Daoy (cell line): ENCODE measurements at places on chromosomes 13 and 19. TPM values are rescaled to one million over a fixed set of nuclear protein-coding genes. Genes with fewer than 3 reads are reported as not detected.

- peak; percentile 10 for DNase-seq
Observed at GRCh38 chr13:27403203-27403678, 21.2 kb upstream of the GTF3A start.

- DNase-seq = no peak
Observed at GRCh38 chr19:50401605-50402450, 16.9 kb upstream of the SPIB start.

DNA sequence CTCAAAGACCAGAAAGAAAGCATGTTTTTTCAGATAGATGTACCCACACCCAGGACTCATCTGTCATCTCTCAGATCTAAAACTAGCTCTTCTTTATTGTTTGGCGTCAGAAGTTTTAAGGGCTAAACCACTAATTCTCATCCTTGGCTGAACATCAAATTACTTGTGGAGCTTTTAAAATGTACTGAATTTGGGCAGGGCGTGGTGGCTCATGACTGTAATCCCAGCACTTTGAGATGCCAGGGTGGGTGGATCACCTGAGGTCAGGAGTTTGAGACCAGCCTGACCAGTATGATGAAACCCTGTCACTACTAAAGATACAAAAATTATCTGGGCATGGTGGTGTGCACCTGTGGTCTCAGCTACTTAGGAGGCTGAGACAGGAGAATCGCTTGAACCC, 47.4 kb downstream of the RCBTB2 start:
- DNase-seq = no peak

DNA sequence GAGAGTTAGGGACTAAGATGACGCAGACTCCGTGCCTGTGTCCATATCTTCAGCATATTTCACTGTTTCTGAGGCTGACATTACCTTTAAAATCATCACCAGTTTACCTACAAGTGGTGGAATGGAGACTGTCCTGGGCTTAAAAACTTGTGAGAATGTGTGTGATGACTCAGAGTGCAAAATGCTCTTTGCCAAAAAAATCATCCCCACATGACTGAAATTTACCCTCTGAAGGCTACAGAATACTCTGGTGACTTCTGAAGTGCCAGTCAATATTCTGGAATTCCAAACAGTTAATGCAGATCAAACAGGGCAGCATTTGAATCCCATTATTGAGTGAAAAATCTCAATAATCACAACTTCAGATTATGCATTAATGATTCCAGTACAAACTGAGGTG, 901.4 kb downstream of the EFNB2 start:
- peak; percentile 6 for DNase-seq

DNA sequence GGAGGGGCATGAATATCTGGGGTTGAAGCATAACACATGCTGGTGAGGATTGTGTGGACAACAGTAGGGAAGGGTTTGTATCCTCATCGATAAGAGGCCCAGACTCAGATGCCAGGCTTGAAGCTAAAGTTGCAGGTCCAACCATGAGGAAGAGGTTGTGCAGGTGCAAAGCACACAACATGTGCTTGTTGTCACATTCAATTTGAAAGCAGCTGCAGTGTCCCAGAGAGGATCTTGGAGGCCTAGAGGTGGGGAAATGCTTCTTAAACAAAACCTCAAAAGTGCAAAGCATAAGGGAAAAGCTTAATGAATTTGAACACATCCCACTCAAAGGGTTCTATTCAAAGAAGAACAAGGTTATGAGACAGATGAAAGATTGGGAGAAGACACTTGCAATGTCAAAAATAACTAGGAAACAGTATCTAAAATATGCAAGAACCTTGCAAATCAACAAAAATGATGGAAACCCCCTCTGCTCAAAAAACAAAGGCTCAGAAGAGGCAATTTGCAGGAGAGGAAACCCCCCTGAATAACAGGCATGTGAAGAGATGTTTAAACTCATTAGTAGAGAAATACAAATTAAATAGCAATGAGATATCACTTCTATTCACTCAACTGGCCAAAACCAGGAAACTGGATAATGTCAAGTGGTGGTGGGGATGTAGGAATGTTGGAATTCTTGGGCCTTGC, 187.1 kb downstream of the KATNAL1 start:
- DNase-seq = no peak

GRCh38 chr13:110046811-110047210, 260.1 kb downstream of the COL4A1 start:
- DNase-seq = no peak

DNA sequence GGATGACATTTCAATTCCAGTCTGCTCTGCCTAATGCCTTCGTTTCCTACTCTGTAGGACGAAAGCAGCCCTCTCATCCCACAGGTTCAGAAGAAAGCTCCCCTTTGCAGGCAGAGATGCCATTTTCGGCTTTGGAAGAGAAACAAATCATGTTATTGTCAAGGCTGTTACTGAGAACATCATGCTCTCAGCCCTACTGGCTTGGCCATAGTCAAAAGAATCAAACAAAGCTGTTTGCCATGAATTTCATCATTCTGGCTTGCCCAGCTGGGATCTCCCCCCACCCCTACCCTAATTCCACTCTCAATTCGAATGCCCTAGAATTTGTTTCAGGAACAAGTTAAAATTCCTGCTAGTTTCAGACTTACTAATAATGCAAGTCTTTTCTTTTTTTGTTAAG, 162.3 kb upstream of the SERP2 start:
- no peak for DNase-seq

- DNase-seq = no peak
Observed at GRCh38 chr13:112131081-112131712, 64.2 kb downstream of the SOX1 start.

- DNase-seq = peak; percentile 53
Observed at GRCh38 chr13:101449790-101450748, 2.4 kb upstream of the ITGBL1 start.

GRCh38 chr13:28496188-28496564, 1.2 kb upstream of the FLT1 start:
- no peak for DNase-seq

DNA sequence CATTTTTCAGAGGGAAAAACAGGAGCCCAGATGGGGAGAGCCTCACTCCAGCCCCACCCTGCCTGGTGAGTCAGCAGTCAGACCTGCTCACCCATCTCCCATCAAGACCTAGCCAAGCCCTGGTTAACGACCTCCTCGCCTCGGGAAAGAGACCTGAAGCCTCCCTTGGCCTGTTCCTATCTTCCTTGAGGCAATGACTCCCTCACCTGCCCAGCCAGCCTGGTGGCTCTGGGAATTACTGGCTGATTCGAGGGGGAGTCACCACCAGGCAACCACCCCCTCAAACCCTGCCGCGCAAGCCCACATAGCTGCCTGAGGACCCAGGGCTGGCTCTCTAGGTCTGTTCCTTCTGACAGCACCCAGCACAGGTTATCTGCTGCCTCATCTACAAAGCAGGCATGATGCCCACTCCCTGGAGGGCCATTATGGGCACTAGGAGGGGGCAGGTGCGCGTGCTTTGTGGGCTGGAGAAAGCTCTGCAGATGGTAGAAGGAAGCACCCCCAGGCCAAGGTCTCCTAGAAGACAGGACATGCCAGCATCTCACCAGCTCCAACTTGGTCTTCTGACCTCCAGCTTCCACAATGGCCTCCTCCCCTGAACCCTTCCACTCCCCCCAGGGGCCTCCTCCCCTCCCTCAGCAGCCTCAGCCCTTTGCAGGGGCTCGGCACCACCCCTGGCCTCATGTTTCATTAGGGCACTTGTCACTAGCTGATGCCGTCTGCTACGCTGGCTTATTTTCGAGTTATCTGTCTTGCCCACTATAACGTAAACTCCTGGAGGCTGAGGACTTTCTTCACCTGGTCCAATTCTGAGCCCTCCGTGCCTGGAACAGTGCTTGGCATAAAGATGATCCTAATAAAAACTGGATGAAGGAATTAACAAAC, 10.4 kb downstream of the DEDD2 start:
- DNase-seq = peak; percentile 83

DNA sequence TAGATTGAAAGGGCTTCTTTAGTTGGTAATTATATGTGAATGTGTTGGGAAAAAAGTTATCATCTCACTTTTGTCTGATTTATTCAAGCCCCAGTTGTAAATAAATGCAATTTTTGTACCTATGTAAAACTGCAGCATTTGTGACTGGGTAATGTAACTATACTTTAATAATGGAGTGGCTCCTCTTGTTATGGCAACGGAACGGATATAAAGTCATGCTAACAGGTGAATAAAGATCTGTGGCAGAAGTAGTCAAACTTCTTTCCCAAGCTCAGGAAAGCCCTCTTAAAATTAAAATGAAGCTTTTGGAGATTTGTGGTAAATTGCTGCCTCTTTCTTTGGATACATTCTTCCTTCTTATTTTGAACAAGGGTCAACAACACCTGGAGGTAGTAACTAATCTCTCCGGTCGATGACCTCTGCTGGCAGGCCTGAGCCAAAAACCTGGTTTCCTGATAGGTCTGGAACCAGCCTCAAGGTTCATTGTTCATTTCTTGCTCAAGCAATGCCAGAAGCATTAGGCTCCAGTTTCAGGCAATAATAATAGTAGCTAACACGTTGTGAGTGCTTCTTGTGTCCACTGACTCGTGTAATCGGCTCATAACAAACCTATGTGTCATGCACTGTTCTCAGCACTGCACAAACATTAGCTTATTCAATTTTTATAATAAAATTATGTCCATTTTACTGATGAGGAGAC, 313.4 kb upstream of the DACH1 start:
- DNase-seq = no peak

GRCh38 chr19:12788682-12789097, 2.6 kb upstream of the JUNB start:
- DNase-seq = peak; percentile 87

DNA sequence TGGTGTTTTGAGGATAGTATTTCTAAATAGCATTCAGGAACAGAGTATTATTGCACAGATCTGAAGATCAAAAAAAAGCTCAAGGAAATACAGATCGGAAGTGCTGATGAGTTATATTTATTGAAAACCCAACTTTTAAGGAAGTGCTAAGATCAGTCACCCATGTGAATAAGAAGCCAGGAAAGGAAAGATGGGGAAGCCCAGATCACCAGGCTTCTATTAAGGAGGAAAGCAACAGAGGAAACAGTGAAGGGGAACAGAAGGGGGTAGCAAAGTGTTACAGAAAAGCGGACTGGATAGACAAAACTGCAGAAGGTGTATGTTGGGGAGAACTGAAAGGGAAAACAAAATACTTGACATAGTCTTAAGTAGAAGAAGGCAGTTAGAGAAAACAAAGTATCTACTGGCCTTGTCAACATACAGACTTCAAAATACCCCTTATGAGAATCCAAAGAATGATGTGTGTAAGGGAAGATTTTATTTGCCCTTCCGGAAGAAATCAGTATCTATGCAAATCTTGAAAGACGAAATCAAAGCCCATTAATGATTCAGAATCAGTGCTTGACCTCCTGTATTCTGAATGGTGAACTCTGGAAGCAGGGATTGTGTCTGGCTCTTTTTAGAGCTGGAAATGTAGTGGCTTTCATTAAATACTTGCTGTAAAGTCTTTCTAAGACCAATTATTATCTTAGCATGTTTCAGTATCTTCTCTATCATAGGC, 12.1 kb downstream of the UFM1 start:
- no peak for DNase-seq

- DNase-seq = no peak
Observed at GRCh38 chr13:73496711-73497110, 437.9 kb downstream of the KLF5 start.

DNA sequence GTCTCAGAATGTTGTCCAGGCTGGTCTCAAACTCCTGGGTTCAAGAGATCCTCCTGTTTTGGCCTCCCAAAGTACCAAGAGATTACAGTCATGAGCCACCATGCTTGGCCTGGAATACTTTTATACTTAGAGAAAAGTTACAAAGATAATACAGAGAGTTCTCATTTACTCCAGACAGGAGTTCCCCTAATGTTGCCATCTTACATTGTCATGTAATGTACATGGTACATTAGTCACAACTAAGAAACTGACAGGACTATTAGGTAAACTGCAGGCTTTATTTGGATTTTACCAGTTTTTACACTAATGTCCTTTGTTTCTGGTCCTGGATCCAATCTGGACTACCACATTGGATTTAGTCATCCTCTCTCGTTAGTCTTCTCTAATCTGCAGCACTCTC, 2.3 kb upstream of the C19orf84 start:
- DNase-seq = no peak

- DNase-seq = no peak
Observed at GRCh38 chr13:24005755-24006281, 108.5 kb upstream of the C1QTNF9B start.

DNA sequence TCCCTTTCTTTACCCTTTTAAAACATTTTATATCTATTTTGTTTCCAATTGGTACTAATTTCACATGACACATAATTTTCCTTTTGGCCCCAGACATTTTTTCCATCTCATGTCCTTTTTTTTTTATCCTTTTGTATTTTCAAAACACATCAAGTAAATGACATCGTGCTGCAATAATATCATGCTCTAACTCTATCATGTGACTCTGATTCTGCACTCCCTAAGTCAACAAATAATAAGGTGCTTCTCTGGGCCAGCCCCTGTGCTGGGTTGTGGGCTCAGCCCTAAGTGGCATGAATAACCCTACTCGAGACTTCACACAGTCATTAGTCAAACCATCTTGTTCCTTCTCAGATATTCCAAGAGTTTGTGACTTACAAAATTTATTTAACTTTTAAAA, 21.7 kb downstream of the NALCN start:
- no peak for DNase-seq

DNA sequence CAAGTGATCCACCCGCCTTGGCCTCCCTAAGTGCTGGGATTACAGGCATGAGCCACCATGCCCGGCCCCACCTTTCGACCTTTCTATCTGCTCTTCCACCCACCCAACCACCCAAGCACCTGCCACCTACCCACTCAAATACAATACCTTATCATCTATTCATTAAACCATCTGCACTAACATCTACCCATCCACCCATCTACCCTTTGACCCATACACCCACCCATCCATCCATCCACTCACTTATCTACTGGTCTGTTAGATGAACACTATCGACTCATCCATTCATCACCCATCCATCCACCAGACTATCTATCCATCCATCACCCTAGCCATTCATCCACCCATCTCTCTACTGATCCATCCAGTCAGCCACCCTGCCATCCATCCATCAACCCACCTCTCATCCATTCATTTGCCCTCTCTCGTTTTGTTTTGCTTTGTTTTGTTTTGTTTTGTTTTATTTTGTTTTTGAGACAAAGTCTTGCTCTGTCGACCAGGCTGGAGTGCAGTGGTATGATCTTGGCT, 17.2 kb downstream of the EML2 start:
- no peak for DNase-seq

- no peak for DNase-seq
Observed at GRCh38 chr13:58998716-58999115, 1165.0 kb downstream of the DIAPH3 start.

DNA sequence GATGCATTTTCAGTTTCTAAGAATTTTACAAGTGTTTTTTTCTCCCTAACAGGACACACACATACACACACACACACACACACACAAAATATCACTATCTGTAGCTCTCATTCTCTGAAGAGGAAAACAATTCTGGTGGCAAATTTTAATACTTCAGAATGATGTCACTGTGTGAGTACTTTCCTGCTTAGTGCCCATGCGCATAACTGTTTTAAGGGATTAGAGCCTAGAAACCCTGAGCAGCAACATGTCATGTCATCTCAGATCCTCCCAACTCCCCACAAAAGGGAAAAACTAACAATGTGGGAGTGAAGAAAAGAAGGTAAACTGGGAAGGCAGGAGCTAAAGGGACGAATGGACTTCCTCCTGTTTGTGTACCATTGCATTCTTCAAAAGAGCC, 401.2 kb downstream of the SPRY2 start:
- DNase-seq = no peak

Gene LRP3
- 8.4 and 11.1 TPM in 2 replicates for total RNA-seq

Gene AMH
- total RNA-seq = 0.51 and 2.2 TPM in 2 replicates

Gene ATP8A2
- total RNA-seq = 2.7 and 4.6 TPM in 2 replicates

Gene LIPE
- 6.7 and 7.4 TPM in 2 replicates for total RNA-seq

Gene BORA
- 15.2 and 22.4 TPM in 2 replicates for total RNA-seq

Gene TNFSF11
- not detected in 2 replicates for total RNA-seq

Gene CGB8
- total RNA-seq = 27.8 and 31.4 TPM in 2 replicates

Gene SLITRK1
- 0.11 TPM in 1 of 2 replicates, not detected in the other for total RNA-seq
